Temporal lobe (tissue), 4 donors: ENCODE measurements at places on chromosomes 4 and X. TPM values are rescaled to one million over a fixed set of nuclear protein-coding genes. Genes with fewer than 3 reads are reported as not detected.

DACH2 gene
- 3.7 TPM for total RNA-seq

NUDT11 gene
- total RNA-seq = 63.4 TPM

ASB11 gene
- total RNA-seq = under 0.01 TPM

PROM1 gene
- 107 TPM for total RNA-seq
